Stimulated activated memory B cell treated with anti-CD40 and anti-IgM and Interleukin-4, amounts not matched to agents 10 μg/mL and 1 μg/mL and 100 μg/mL, for 72 hours (primary cell): ENCODE measurements at places on chromosomes 5 and 9.
A peak's percentile ranks its signal among the peaks of the same experiment; 100 is the strongest.

DNA sequence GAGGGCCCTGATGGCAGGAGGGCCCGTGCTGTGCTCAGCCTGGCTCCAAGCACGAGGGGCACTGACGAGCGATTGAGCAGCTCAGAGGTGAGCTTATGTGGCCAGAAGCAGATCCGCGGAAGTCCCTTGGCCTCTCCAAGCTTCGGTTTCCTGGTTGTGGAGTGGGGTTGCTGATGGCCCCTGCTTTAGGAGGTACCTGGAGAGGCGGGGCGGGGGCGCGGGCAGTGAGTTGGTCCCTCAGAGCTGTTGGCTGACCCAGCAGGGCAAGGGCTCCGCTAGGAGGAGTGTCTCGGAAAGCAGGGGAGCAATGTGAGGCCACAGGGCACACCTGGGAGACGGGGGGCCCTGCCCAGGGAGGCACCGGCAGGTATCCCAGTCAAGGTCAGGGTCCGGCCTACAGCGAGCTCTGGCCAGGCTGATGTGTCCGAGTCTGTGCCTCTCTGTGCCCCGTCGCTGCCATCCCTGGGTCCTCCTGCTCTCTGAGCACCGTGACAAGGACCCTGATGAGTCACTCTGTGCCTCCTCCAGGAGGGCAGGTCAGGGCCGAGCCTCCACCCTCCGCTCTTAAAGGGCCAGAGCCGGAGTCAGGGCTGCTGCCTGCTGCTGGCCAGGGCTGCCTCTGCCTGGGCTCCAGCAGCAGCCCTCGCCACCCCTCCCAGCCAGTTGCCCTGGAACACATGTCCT, 14.8 kb downstream of the NCS1 start:
- ATAC-seq = no peak

DNA sequence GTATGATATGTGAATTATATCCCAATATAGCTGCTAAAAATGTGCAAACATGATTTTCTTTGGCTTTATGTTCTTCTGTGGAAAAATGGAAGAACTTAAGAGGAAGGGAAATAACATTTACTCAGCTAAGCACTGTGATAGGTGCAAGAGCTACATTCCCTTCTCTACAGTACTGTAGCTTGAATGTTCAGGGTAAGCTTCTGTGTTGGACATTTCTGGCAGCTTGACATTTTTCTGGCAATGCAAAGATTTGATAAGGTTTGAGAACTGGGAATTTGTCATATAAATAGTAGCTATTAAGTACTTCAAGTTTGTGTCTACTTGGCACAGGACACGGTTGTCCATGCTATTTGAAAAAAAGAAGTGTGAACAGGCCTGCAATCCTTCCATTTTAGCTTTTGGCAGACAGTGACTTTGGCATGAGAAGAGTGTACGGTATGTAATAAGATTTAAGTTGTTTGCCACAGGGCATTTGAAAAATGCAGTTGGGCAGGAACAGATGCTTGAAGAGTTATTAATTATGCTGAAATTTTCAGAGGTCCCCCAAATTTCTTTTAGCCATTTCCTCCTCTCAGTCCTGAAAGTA, 77.6 kb downstream of the KIF4B start:
- ATAC-seq = no peak

GRCh38 chr5:80516826-80517225, 28.9 kb downstream of the FAM151B start:
- ATAC-seq = peak; percentile 83

- no peak for ATAC-seq
Observed at GRCh38 chr9:118652912-118653311, 716.3 kb downstream of the BRINP1 start.

- ATAC-seq = no peak
Observed at GRCh38 chr5:113043491-113043931, 66.9 kb downstream of the DCP2 start.

DNA sequence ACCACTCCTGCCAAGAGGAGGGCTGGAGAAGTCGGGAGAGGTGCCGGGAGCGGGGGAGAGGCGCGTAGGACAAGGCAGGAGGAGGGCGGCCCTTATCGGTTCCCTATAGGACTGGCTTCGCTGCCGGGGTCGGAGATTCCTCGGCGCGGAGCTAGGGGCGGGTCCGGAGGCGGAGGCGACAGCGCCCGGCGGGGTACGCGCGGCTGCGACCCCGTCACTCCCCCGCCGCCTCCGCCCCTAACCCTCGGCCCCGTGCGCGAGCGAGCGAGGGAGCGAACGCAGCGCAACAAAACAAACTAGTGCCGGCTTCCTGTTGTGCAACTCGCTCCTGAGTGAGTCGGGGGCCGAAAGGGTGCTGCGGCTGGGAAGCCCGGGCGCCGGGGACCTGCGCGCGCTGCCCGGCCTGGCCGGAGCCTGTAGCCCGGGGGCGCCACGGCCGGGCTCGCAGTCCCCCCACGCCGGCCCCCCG, 2.0 kb downstream of the GLIS3 start:
- peak; percentile 35 for ATAC-seq
